G401 (cell line): ENCODE measurements at places on chromosomes 1 and 21. TPM values are rescaled to one million over a fixed set of nuclear protein-coding genes. Genes with fewer than 3 reads are reported as not detected.

GLIS1 gene
- 0.14 and 0.92 TPM in 2 replicates for total RNA-seq

GCSAML gene
- total RNA-seq: not detected in 2 replicates

NUDT4B gene
- 6.1 and 21.0 TPM in 2 replicates for total RNA-seq

AADACL3 gene
- total RNA-seq: not detected in 2 replicates

IFNAR2 gene
- total RNA-seq: 3.3 and 6.8 TPM in 2 replicates

LRRC53 gene
- 0.03 TPM in 1 of 2 replicates, not detected in the other for total RNA-seq

GPR3 gene
- 2.4 and 6.9 TPM in 2 replicates for total RNA-seq

SLC5A9 gene
- not detected in 2 replicates for total RNA-seq

PGLYRP3 gene
- total RNA-seq: not detected in 2 replicates

ARTN gene
- total RNA-seq: not detected in 2 replicates

TTF2 gene
- total RNA-seq: 19.5 and 29.0 TPM in 2 replicates

TMEM54 gene
- total RNA-seq: 26.6 and 36.1 TPM in 2 replicates

TPTE gene
- not detected in 2 replicates for total RNA-seq

HAO2 gene
- not detected in 2 replicates for total RNA-seq

TLCD4 gene
- 0.06 and 6.2 TPM in 2 replicates for total RNA-seq

S100B gene
- not detected in 2 replicates for total RNA-seq

C1orf210 gene
- total RNA-seq: not detected in 2 replicates

KCNE1 gene
- 0.14 and 0.18 TPM in 2 replicates for total RNA-seq

TDRD5 gene
- total RNA-seq: not detected in 2 replicates

GALNT2 gene
- 36.7 and 42.8 TPM in 2 replicates for total RNA-seq

LORICRIN gene
- not detected in 2 replicates for total RNA-seq

ADAMTSL4 gene
- total RNA-seq: 20.0 and 22.9 TPM in 2 replicates

SH2D2A gene
- 1.8 and 2.4 TPM in 2 replicates for total RNA-seq

C8B gene
- not detected in 2 replicates for total RNA-seq

OVAAL gene
- not detected in 2 replicates for total RNA-seq

DNAI4 gene
- 3.7 and 7.3 TPM in 2 replicates for total RNA-seq

OR2L5 gene
- total RNA-seq: not detected in 2 replicates

NTRK1 gene
- total RNA-seq: 0.81 and 1.2 TPM in 2 replicates

AMY2A gene
- not detected in 2 replicates for total RNA-seq

HJV gene
- not detected in 2 replicates for total RNA-seq

DHRS3 gene
- total RNA-seq: 9.1 and 13.5 TPM in 2 replicates

NKAIN1 gene
- total RNA-seq: 3.6 and 9.2 TPM in 2 replicates
